SK-N-SH treated with all-trans-retinoic acid at 6 μM for 48 hours (cell line): ENCODE measurements at places on chromosomes 7 and 10.

GRCh38 chr7:105760551-105761447, 115.6 kb downstream of the ATXN7L1 start:
- peak; percentile 30 for ATAC-seq

GRCh38 chr7:44348851-44349781, 23.7 kb upstream of the CAMK2B start:
- no peak for ATAC-seq

DNA sequence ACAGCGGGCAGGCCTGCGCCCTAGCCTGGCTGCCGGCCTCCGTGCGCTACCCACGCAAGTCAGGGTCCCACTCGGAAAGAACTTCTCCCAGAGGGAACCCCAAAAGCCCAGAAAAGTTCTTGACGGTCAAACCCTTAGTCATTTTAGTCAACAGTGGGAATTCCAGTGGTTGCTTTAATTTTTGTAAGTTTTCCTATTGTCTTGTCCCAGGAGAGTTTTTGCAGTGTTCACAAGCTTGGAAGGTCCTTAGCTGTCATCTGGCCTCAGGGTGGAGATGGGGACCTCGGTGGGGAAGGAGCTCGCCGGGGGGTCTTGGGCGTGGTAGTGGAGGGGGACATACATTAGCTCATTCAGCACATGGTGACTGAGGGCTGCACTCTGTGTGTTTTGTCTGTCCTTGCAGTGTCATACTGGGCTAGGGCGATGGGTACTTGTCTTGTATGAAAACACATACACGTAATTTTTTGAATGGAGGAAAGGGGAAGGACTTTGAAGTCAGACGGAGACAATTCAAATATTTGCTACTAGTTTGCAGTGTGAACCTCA, 736 bp downstream of the MINDY4 start:
- ATAC-seq, result peak; percentile 27

GRCh38 chr7:108613147-108613948, 43.7 kb downstream of the DNAJB9 start:
- ATAC-seq, result peak; percentile 85

DNA sequence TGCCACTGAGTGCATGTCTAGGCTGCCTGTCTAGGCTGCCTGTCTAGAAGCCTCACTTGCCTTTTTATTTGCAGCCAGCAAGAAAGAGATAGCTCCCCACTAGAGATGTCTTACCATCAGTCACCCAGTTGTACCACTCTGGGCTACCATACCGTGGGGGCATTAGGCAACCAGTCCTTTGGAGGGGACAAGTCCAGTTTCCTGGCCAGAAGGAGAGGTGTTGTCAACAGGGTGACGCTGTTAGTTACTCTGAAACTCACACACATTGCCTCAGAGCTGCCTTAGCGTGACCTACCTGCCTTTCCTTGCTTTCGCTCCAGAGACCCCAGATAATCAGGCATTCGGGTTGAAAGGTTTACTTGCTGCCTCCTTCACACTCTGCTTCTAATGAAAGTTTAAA, 155.4 kb downstream of the CELF2 start:
- ATAC-seq, result no peak

DNA sequence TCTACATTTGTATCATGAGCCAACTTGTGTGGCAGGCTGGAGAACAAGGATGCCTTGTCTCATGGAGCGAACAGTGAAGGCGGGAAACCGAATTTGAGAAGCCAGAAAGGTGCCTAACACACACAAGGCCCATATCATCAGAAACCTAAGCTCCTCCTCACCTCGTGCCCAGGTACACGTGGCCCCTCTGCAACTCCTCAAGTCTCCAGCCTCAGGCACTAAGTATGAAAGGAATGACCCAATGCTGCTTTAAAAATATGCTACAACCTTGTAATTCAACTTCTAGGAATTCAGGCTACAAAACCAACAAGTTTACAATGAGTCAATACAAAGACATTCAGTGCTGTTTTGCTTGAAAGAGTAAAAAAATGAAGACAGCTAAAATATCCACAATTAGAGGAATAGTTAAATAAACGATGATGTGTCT, 95.7 kb downstream of the CDK6 start:
- ATAC-seq, result peak; percentile 83

GRCh38 chr10:99365736-99366135, 36.6 kb downstream of the CNNM1 start:
- no peak for ATAC-seq

GRCh38 chr7:134705716-134706115, 59.1 kb downstream of the BPGM start:
- no peak for ATAC-seq

DNA sequence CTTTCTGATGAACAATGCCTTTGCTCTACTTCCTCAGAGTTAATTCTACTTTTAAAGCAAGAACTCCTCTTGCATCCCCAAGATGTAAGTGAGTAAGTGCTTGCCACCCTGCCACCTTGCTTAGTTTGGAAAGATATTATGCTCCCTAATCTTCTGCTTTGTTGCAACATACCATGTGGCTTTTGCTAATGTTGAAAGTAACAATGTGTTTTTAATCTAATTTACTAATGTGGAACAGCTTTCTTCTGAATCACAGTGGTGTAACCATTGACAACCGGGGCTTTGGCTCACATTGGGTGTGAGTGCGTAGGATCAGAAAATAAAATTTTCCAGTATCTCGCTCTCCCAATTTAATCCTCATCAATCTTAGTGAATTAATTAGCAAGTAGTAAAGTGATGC, 254.1 kb upstream of the PTER start:
- ATAC-seq, result no peak

- ATAC-seq, result no peak
Observed at GRCh38 chr10:131186547-131187253, 124.8 kb downstream of the TCERG1L start.

DNA sequence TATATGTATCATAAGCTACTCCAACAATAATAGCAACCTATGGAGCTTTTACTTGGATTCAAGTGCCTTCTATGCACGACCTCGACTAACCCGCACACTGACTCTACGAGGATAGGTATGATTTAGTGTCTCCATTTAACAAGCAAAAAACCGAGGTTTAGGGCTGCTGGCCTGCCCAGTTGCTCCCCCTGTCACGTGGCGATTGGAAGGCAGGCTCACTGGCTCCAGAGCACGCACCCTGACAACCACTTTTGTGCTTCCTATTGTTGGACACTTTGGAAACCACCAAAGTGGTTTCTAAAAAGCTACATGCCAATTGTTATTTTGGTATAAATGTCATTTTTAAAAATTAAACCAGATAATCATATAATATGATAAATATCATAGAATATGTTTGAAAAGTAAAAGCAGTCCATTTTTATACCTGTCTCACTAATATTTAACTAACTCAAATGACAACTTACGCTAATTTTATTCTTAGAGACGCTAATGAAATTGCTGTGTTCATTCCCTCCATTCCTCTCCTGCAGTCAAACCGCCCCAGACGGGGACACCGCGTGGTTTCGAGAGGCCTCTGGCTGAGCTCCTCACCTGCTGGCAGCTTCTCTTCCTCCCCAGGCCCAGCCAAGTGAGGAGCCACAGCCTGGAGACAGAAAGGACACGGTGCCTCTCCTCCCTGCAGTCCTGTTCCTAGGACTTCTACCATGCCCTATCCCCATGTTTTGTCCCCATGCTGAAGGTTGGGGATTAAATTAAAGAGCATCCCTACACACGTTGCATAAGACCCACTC, 22.2 kb upstream of the RHEB start:
- no peak for ATAC-seq

DNA sequence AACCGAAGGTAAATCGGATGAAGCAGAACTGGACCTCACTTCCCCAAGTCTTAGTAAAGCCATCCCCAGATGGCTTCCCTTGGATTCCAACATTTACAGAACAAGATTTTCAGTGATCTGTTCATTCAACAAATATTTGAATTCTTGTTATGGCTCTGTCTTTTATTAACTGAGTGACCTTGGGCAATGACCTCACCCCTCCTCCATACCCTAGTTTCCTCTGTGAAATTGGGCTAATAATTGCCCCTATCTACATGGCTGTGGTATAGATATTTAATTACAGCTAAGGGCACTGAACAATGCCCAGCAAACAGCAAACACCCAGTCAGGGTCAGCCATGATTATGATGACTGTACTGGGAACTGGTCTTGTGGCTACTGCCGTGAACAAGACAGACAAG, 19.1 kb downstream of the TECTB start:
- no peak for ATAC-seq

GRCh38 chr7:111103136-111103535, 12.2 kb downstream of the LRRN3 start:
- ATAC-seq, result no peak

GRCh38 chr7:146486519-146486918, 369.9 kb downstream of the CNTNAP2 start:
- no peak for ATAC-seq

DNA sequence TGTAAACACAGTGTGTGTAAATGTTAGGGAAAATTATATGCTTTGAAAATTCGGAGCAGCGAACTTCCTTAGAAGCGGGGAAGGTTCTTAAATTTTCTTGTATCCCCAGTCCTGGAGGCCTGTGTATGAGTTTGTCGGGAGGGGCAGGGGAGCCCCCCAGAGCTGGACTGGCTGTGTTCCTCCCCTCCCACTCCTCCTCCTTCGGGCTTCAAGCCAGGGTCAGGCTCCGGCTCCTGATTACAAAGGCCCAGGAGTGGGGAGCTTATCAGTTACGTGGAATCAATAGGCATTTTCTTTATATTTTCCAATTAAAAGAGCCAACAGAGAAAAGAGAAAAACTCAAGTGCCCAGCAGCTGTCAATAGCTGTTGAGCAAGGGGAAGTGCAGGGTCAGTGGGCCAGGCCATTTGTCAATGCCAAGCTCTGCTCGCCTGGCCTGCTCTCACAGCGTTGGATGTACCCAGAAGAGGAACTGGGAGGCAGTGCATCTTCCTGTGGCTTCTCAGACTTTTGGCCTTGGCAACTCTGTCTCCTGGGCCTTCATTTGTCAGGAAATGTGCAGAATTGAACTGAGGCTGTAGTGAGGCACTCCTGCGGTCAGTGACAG, 156.9 kb upstream of the PCBD1 start:
- ATAC-seq, result no peak

DNA sequence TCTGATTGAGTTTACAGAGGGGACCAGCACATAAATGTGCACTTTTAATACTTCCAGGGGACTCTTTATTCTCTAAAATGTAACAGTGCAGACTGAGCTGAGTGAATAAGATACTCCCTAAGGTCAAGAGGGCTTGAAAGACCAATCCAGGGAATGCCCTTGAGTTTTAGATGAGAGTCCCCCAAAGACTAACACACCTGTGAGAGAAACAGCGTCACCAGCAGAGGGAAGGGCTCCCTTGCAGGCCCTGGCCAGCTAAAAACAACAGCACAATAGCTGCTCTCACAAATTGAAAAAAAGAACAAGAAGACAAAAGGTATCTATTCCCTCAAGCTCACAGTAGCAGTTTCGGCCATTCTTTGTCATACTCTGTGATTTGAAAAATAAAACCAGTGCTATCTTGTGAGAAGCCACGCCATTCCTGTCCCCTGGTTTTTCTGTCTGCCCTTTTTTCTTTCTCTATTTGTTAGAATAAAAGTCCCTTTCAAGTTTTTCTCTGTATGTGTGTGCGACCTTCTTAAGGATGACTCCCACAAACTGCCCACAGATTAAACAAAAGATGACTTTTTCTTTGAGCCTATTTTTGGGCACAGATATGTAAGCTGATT, 230.4 kb upstream of the BMPER start:
- ATAC-seq, result no peak

DNA sequence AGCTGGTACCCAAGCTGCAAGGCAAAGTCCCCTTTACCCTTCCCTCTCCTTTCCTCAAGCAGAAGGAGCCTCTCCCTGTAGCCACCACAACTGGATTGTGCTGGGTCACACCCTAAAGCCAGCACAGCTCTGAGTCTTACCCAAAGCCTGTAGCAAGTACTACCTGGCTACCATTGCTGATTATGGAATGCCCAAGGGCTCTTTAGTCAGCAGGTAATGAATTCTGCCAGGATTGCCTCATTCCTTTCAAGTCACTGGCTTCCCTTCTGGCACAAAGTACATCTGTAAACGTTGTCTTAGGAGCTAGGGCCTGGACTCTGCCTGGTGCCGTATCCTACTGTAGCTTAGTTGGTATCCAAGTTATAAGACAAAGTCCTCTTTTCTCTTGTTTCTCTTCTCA, 52.0 kb downstream of the FAS start:
- ATAC-seq, result no peak

DNA sequence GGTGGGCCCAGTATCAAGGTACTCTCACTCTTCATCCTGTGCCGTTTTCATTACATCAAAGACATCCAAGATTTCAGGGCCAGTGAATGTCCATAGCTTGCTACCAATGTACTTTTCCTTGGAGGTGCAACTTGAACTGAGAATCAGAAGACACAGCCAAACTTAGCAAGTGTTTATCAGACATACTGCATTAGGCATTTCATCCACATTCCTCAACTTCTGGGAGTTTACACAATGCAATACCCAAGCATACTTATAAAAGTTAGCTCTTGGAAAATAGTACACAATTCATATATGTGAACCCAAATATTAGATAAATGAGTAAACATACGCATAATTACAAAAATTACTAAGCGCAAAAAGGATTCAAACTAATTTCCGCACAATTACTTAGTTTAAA, 216.3 kb upstream of the RHOBTB1 start:
- no peak for ATAC-seq

GRCh38 chr7:2809903-2810625, 34.0 kb downstream of the GNA12 start:
- no peak for ATAC-seq

DNA sequence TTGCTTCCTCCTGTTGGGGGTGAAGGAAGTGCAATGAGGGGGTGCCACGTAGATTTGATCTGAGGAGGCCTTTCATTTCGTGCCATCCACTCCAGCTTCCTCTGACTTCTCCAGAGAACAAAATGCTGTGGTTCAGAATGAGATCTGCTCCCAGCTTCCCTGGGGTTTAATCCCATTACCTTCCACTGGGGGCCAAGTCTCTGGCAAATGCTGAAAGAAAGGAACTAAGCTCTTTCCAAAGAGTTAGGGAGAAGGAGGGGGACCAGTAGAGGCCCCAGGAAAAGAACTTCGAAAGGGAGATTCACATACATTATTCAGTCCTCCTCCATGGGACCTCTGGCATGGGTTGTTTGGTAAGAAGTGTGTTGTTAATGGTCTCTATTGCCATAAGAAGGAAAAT, 727.0 kb downstream of the TYW1 start:
- ATAC-seq, result no peak

- no peak for ATAC-seq
Observed at GRCh38 chr10:19014034-19014433, 34.6 kb upstream of the MALRD1 start.

DNA sequence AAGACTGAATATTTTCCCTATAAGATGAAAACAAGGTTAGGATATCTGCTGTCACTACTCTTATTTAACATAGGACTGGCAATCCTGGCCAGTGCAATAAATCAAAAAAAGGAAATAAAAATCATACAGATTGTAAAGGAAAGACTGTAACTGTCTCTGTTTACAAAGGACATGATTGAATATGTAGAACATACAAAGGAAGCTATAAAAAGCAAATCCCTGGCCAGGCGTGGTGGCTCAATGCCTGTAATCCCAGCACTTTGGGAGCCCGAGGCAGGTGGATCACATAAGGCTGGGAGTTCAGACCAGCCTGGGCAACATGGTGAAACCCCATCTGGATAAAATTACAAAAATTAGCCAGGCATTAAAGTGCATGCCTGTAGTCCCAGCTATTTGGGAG, 15.8 kb downstream of the ZNF485 start:
- no peak for ATAC-seq

- ATAC-seq, result no peak
Observed at GRCh38 chr10:5545778-5546710, 21.3 kb downstream of the CALML3 start.
